ENCODE measurements at places on chromosomes 2 and 18.

DNA sequence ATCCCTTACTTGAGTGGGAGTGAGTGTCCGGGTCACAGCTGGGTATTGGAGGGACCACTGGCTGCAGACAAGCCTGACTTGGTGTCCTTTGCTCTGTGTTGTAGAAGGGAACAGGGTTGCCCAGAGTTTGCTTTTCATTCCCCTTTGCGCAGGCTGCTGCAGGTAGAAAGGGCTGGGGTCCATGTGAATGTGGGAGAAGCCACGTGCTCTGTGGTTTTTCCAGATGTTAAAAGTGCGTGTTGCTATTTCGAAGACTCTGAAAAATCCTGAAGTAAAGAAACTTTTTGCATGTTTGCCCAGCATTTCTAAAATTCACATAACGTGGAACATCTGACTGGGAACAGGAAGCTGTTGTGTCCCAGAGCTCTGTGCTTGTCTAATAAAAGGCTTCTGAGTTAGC is 28.8 kb downstream of the GLI2 start:
- ATAC-seq, result no peak

DNA sequence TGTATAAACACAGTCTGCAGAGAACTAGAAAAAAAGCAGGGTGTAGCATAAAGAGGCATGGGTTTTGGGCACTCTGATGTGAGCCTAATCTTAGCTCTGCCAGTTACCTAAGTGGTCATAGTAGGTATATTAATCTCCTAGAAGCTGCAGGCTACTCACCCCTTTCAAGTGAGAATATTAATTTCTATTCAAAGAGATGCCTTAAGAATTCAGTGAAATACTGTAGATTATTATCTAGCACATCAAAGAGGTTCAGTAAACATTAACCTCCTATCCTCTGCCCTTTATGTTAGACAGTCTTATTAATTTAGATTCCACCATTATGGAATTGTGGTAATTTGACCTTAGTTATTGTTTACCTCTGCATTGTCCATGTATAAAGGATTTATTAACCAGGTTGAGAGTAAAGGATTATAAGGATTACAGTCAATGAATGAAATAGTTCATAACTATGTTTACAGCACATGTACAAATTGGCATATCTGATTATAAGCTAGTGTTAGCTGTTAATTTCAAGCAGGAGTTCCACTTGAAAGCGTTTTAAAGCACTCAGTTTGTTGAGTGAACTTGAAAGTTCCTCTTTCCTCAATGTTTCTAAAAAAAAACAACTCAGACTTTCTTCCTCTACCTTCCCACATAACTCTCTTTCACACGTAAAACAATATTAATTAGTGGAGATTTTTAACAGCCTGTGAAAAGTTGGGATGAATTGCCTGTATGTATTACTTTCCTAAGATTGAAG is 150.6 kb upstream of the EPC2 start:
- ATAC-seq, result no peak

DNA sequence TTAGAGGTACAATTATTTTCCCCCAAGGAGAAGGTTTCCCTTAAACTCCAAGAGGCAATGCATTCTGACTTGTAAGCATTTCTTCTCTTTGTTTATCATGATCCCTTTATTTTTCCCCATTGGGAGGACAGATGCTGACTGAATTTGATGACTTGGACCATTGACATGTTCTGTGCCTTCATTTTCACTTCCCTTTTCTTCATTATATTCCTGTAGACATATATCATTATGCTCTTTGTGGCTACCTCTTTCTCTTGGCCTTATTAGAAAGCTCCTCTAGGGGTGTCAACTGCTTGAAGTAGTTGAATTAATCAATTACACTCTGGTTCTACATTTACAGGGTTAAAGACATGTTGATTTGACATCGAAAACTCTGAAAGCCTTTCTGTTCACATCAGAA is 330.0 kb upstream of the DCC start:
- no peak for ATAC-seq

DNA sequence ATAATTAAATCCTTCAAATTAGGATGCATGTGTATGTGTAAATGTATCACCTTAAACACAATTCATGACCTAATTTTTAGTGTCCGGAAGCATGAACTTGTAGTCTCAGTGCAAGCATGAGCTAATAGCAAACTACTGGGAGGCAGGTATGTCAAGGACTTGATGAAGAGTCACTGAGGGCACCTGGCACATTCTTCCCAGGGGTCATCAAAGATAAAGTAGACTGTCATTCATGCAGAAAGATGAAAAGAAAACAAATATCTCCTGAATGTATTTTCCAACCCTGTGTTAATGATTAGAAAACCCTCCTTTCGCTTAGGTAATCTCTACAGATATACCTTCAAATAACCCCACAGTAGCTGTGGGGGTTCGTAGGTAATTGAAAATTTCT is 234.9 kb downstream of the SOCS6 start:
- no peak for ATAC-seq

DNA sequence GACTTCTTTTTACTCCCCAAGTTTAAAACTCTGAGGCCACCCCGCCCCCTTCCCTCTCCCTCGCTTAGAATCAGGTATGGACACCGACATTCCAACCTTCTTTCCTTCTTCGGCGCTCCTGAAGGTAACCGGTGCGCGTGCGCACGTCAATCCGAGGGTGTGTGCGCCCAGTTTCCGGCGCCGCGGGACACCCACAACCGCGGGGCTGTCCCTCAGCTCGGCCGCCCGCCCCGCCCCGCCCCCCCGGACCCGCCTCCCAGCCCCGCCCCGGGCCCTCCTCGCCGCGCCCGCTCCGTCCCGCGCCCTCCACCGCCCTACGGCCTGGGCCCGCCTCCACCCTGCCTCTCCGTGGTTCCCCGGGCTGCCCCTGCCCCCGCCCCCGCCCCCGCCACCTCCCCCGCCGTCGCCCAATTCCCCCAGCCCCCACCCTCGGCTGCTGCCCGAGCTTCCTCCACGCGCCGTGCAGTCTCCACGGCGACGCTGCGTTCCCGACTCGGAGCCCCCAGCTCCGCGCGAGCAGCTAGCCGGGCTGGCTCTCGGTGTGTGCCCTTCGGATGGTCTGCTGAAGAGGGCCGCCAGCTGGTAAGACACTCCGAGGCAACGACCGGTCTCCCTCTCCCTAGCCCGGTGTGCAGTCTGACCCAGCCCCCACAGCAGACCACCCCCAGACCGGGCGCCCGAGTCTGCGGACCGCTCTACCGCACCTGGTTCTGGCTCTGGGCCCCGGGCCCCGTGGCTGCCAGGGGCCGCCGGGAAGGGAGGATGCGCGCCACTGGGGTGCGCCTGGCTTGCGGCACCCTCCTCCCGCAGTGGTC is 635 bp downstream of the ERICH2 start:
- ATAC-seq, result peak; percentile 94

DNA sequence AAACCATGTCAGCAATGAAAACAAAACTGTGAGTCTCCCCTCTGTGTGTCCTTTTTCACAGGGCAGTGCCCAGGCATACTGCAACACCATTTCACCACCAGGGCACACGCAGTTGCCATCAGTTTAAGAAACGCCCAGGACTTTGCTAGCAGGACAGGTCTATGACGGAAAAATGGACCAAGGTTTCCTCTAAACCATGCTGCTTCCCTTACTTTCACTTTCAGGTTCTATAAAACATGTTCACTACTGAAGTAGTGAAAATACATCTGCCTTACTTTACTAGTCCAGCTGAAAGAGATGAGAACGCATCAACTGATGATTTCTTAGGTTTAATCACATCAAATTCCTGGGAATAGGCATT is 110.5 kb downstream of the TCF4 start:
- peak; percentile 73 for ATAC-seq

- no peak for ATAC-seq
Measured at GRCh38 chr2:181959508-181959907, 26.1 kb upstream of the PPP1R1C start.

DNA sequence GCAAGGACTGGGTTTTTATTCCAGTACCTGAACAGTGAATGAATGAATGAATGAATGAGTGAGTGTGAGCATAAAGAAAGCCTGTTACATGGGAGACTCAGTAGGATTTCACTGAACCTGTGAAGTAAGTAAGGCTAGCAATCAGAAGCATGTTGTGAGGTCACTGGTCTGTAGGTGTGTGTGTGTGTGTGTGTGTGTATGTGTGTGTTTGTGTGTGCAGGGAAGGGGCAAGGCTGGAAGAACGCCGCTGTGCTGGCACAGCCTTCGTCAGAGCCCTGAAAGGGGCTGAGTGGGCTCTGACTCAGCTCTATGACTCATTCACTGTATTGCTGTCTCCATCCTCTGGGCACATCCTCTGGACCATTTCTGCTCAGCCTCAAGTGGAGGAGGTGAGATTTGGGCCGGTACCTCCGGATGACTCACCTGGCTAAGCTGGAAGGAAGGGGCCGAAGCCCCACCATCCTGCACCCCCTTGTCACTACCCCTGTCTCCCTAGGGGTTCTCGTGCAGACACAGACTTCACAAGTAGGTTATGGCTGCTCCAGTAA is 51.4 kb upstream of the MRPL33 start:
- ATAC-seq, result peak; percentile 54

GRCh38 chr2:44187251-44187650 is 18.6 kb downstream of the PPM1B start:
- no peak for ATAC-seq

GRCh38 chr2:10392951-10393639 is 55.0 kb downstream of the ODC1 start:
- ATAC-seq, result no peak

- ATAC-seq, result no peak
Measured at GRCh38 chr18:3874125-3874524, 424.2 kb downstream of the TGIF1 start.

DNA sequence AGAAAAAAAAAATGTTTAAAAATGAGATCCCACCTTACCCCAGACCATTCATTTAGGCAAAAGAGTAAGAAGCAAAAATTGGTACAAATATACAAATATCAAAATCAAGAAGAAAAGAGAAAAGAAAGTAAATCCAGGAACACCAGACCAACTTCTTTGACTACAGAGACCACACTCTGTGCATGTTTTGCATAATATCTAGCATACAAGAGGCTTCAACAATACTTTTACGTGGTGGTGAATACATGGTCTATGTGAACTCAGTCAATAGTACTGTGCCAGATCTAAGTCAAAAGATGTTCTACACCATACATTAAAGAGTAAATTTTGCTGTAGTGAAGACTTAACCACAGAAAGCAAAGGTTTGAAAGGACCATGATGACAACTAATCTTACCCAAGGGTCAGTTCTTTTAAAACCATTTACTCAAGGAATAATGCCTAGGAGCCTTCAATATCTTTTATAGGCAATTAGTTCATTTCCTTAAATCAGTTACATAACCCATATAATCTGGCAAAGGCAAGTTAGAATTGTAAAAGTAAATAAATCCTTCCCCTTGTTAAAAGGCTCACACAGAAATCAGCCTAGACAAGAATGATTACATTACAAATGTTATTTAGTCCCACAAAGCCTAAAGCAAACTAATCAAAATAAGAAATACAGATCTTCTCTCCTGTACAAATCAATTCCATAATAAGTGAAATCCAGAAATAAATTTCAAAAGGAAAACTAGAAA is 115.2 kb downstream of the EXOC6B start:
- no peak for ATAC-seq

DNA sequence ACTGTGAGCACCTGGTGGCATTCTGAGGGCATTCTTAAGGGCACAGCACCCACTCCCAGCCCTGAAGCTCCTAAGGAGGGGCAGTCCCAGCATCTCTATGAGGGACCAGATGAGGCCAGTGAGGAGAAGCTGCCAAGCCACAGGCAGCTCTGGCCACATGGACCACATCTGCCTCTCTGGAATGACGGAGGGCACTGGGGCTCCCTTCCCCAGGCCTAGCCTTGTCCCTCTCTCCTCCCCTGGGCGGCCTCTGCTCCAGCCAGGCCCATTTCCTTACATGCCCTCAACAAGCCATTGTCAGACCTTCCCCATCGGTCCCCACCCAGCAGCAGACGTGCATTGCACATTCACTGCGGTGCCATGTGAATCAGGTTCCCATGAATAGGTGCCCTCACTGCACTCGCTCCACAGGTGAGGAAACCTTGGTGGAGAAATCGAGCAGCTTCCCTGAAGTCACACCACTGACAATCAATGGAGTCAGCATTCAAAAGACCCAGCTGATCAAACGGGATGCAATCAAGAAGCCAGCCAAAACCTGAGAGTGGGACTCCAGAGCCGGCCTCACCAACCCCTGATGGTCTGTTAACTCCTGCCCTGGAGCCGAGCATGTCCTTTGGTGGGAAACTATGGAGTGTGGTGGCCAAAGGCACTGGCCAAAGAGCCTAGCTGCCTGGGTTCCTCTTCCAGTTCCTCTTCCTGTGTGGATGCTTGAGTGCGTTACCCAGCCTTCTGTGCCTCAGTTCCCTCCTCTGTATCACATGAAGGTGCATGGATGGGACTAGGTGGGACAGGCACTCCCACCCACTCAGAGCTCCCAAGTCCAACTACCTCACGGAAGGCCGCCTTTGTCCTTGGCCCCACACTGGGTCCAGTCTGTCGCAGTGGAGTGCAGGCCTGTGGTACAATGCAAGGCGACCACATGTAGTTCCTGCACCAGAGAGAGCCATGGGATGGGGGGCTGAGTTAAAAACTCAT is 147.3 kb downstream of the ZFP36L2 start:
- ATAC-seq, result no peak

Measured in gastroesophageal sphincter (tissue), 4 donors.